ENCODE measurements at places on chromosomes 4 and X. TPM values are rescaled to one million over a fixed set of nuclear protein-coding genes. Genes with fewer than 3 reads are reported as not detected.

GRCh38 chr4:110682311-110682710 is 59.4 kb upstream of the PITX2 start:
- DNase-seq, result peak; percentile 23

GRCh38 chr4:141158219-141158618 is 24.9 kb upstream of the RNF150 start:
- no peak for DNase-seq

GRCh38 chr4:32133141-32133540 is 1413.0 kb downstream of the PCDH7 start:
- no peak for DNase-seq

- DNase-seq, result no peak
Observed at GRCh38 chr4:185285632-185286393, 76.4 kb downstream of the SNX25 start.

DNA sequence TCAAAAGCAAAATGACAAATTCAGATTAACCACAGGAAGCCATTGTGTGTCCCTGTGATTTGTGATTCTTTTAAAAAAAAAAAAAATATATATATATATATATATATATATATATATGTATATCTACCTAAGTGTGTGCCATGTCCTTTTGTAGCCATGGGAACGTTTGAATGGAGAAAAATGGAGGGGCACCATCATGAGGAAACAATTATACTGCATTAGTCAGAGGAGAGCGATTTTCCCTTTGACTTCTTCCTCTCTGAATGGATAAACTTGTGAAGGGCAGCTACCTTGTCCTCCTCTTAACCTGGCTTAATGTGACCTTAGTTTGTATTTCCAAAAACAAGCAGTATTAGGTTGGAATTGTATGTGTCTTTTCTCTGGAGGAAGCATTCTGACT is 23.3 kb upstream of the CBLL2 start:
- DNase-seq, result no peak

GRCh38 chr4:162959046-162959445 is 207.6 kb downstream of the NAF1 start:
- DNase-seq, result no peak

- no peak for DNase-seq
Observed at GRCh38 chr4:101009471-101009870, 337.9 kb downstream of the PPP3CA start.

DNA sequence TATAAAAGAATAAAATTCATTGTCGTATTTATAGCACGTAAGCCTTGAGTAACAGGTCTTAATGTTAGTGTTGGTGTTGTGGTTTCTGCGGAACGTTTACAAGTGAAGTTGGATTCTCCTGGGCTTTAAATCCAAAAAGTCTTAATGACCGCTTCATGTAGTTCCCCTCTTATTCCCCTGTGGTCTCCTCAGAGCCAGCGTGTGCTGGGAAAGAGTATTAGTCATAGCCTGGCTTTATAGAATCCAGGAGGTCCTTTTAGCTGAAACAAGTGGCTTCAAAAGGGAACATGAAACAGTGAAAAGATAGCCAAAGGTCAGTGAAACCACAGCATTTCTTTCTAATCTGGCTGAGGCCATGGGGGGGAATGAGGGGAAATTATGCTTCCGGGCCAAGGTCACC is 79.1 kb downstream of the CLCN4 start:
- no peak for DNase-seq

DNA sequence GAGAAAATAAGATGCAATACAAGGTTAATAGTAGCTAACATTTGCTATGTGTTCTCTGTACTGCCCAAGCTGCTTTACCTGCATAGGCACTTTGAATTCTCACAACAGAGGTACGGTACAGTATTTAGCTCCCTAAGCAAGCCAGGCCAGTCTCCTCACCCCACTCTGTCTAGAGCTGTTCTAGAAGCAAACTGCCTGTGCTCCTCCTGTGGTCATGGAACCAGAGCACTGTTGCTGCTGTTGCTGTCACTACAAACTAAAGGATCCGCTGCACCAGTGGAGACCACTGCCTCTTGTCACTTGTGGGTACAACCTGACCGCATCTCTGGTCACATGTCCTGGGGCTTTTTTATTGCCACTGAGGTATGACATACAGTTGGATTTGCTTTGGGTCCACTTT is 19.6 kb downstream of the ZNF330 start:
- no peak for DNase-seq

DNA sequence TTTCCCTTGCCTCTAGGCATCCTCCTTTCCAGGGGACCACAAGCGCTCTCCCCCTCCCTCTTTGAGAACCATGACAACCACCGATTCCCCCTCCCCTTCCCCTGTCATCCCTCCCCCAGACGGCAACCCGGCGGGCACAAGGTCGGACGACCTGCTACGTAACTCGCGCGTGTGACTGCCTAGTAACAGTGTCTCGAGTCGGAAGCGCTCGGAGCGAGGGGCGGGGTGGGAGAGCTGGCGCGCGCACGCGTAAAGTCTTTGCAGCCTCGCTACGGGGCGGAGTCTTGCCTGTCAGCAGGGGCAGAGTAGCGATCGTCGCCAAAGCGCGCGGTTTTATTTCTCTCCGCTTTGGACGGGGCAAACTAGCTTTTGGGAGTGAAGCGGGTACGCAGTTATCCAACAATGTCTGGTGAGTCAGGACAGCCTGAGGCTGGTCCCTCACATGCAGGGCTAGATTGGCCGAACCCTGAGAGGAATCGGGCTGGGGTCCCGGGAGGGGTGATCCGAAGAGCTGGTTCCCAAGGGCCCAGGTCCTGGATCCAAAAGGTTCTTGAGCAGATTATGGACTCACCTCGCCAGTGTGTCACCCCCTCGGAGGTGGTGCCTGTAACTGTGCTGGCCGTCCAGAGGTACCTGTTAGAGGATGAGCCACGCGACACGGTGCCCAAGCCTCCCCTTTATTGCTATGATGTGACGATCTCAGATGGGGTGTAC is at the start of gene RADX:
Gene RADX (plus strand): TSS at position 300 of the 714 bp plus-strand sequence. CDS start 103 bp downstream, at position 403.
- peak; percentile 15 for DNase-seq

DNA sequence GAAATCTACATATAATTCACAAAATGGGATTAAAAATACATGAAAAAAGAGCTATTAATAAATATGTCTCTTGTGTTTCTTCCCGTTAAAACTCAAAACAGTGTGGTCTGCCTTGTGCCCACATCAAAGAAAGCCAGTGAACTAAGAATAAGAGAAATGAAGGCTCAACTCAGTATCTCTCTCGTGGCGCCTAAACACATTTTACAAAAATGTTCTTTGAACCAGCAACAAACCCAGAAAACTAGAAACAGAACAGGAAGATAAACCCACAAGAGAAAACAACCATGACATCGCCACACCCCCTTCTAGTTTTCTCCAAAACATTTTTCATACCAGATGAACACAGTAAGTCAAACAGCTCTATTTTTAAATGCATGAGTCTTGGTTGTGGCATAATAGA is 130.1 kb downstream of the DCHS2 start:
- no peak for DNase-seq

DNA sequence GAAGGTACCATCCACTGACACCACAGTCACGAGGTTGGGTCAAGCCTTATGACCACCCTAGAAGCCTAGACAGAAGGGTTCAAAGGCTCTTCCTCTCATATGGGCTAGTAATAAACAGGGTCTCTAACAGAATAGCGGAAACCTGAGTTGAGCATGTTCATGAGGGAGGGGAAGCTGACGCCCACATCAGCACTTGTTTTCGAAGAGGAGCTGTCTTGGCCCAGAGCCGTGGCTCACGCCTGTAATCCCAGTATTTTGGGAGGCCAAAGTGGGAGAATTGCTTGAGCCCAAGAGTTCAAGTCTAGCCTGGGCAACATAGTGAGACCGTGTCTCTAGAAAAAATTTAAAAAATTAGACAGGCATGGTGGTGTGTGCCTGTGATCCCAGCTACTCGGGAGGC is 21.5 kb upstream of the TMSB4X start:
- no peak for DNase-seq

GRCh38 chr4:82776925-82777542 is 21.6 kb downstream of the SCD5 start:
- no peak for DNase-seq

- no peak for DNase-seq
Observed at GRCh38 chrX:23826653-23827052, 43.7 kb downstream of the SAT1 start.

DNA sequence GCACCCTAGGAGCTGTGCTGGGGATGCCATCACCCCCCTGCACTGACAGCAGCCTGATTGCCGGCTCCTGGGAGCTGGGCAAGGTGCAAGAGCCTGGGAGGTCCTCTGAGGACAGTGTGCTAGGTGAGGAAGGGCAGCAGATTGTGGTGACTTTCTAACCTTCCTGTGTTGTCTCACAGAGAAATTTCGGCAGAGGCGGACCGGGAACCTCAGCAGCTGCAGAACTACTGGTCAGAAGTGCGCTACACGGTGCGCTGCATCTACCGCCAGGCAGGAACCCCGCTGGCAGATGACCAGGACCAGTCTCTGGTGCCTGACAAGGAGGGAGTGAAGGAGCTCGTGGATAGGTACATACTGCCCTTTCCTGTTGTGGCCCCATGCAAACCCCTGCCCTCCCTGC is 89.8 kb downstream of the FAM193A start:
- DNase-seq, result no peak

- no peak for DNase-seq
Observed at GRCh38 chr4:179626687-179627086, 2184.4 kb upstream of the AGA start.

GRCh38 chr4:99088023-99088449 is 552 bp downstream of the ADH5 start:
- peak; percentile 49 for DNase-seq

DNA sequence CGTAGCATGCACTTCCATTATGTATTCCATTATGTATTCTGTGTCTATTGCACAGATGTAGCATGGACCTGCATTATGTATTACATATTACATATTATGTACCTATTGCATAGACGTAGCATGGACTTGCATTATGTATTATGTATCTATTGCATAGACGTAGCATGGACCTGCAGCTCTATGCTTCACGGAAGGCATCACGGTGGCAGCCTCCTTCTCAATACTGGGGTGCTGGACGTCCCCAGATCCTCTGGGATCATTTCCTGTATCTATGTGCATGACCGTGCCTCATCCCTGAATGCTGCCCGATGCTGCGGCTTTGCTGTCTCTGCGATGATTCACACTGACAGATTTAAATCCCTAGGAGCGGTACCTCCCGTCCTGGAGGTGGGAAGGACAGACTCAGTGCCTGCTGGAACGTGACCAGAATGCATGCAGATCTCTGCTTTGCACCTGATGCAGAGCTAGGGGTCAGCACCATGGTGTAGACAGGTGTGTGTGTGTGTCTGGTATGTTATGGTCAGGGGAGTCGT is 317.5 kb downstream of the DHRSX start:
- DNase-seq, result no peak

- DNase-seq, result no peak
Observed at GRCh38 chr4:75046226-75046625, 113.3 kb downstream of the PARM1 start.

DNA sequence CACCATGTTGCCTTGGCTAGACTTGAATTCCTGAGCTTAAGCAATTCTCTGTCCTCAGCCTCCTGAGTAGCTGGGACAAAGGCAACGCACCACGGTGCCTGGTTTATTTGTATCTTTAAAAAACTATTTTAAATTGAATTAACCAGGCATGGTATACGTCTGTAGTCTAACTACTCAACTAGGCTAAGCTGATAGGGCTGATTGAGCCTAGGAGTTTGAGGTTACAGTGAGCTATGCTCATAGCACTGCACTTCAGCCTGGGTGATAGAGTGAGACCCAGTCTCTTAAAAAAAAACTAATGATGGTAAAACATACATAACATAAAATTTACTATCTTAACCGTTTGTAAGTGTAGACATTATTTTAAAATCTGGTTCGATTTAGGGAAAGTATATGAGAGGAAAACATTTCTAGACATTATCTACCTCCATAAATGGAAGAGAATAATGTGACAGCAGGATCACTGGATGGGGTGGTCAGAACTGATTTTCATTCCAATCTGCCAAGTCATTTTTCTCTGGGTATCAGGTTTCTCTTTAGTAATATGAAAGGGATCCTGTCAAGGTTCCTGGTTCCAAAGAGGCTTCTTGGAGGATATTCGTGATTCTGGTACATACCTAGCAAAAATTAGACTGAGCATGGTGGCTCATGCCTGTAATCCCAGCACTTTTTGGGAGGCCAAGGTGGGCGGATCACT is 8.7 kb upstream of the ITGB1BP2 start:
- DNase-seq, result no peak

DNA sequence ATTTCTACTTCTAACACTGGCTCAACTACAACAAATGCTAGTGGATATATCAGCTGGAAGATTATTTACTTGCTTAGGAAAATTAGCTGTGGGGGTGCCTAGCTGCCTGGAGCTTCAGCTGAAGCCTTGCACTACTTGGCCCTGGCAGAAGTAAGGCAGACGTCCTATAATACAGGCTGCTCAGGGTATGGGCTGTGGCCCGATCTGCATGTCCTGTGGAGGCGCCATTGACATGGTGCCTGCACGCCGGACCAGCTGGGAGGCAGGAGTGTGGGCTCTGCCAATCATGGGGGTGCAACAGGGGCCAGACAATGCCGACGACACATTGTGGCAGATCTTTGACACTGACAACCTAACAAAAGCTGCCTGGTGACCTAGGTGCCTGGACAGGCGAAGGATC is 31.6 kb upstream of the UCP1 start:
- no peak for DNase-seq

DNA sequence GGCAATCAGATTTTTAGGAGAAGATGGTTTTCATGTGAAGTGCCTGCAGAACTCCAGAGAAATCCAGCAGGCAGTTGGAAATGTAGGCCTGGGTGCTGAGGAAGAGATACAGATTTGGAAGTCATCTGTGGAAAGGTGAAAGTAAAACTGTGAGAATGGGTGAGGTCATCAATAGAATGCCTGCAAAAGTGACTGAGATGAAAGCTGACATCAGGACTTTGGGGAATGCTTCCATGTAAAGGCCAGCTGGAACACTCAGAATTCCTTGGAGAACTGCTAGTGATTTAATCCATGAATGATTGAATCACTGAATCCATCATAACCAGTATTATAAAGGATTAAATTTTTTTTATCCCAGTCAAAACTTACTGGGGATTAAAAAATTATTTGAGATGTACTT is 124.5 kb upstream of the GIMD1 start:
- DNase-seq, result no peak

DNA sequence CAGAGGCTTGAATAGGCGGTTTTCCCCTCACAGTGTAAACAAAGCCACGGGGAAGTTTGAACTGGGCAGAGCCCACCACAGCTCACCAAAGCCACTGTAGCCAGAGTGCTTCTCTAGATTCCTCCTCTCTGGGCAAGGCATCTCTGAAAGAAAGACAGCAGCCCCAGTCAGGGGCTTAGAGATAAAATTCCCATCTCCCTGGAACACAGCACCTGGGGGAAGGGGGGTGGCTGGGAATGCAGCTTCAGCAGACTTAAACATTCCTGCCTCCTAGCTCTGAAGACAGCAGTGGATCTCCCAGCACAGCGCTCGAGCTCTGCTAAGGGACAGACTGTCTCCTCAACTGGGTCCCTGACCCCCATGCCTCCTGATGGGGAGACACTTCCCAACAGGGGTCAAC is 44.0 kb upstream of the USP38 start:
- DNase-seq, result no peak

- no peak for DNase-seq
Observed at GRCh38 chr4:156538651-156539257, 432.8 kb downstream of the PDGFC start.

The AKAP14 gene
- not detected for total RNA-seq

The PASD1 gene
- total RNA-seq, result not detected

The ZDHHC15 gene
- 8.0 TPM for total RNA-seq

The ARHGEF9 gene
- total RNA-seq, result 26.6 TPM

The ZNF732 gene
- 6.8 TPM for total RNA-seq

The GRPEL1 gene
- total RNA-seq, result 15.9 TPM

The NLGN4X gene
- total RNA-seq, result 15.7 TPM

The IL2 gene
- total RNA-seq, result not detected

The CSAG3 gene
- not detected for total RNA-seq

The TMEM154 gene
- 17.2 TPM for total RNA-seq

The USP27X gene
- total RNA-seq, result 5.4 TPM

The COX7B2 gene
- total RNA-seq, result not detected

The VCX gene
- total RNA-seq, result not detected

All from urinary bladder (tissue), 4 donors.